ENCODE measurements at places on chromosomes 16 and 17.

GRCh38 chr17:48597778-48598631 is 4.4 kb upstream of the HOXB5 start:
- DNase-seq: no peak

- DNase-seq: no peak
Observed at GRCh38 chr16:4663465-4663776, 29.9 kb upstream of the NUDT16L1 start.

DNA sequence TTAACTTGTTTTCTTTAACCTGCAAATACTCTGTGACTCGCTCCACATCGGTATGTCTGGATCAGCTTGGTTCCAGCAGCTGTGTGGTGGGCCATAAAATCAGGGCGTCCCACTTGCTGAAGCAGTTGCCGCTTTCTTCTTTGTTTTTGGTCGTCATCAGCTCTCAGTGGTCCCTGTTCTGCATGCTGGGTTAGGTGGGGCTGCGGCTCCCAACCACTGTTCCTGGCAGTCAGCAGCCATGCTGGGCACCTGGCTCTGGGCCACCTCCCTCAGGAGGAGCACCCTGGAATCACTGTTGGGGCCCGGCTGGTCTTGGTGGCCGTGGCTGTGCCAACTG is 23.0 kb downstream of the MGRN1 start:
- DNase-seq: no peak

DNA sequence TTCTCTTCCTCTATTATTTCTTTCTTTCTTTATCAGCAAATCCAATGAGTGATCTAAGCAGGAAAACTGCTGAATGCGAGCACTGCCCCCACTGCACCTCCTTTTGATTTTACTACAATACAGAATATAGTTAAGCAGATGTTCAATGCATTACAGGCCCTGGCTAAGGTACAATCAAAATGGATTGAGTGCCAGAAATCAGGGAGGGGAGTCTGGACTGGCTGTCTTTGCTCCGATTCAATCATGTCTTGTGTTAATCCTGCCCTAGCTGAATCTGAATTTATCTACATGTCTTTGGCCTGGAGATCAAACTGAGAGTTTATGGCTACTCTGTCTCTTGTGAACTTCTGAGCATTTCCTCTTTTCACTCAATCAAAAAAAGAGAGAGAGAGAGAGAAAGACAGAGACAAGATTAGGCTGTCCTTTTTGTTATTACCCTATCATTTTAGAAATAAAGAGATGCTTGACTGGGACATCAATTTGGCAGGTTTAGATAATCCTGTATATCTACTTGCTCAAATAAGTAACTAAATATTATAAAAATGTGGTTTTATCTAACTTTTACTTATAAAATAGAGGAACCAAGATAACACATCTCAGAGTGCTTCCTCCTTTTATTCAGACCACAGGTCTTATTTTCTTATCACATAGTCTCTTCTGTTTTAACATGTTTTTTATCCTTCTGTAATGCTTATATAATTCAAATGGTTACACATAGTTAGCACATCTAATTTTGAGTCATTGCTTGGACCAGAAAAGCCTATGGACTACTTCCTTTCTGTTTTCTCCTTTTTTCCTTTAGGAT is 656.2 kb downstream of the KCNJ2 start:
- no peak for DNase-seq

GRCh38 chr16:20515688-20516090 is 60.5 kb downstream of the ACSM2B start:
- DNase-seq: no peak

- DNase-seq: no peak
Observed at GRCh38 chr17:8614988-8615387, 15.5 kb downstream of the MYH10 start.

DNA sequence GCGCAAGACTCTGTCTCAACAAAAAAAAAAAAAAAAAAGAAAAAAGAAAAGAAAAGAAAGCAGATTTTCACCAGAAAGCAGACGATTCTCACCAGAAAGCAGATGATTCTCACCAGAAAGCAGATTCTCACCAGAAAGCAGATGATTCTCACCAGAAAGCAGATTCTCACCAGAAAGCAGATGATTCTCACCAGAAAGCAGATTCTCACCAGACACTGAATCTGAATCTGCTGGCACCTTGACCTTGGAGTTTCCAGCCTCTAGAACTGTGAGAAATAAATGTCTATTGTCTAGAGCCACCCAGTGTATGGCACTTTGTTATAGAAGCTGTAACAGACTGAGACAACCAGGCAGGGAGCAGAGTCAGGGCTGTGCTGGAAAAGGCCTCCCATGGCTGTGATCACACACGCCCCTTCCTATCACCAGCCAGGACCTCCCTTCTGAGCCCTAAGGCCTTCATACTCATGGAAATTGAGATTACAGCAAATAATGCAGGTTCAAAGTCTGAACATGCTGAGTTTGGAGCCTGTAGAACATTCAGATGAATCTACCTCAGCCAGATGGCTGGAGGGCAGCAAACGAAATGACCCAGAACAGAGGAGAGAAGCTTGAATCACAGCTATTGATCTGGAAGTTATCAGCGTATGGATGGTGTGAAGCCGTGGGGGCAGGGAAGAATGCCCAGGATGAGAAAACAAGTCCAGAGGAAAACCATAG is 309.3 kb downstream of the SLC39A11 start:
- DNase-seq: no peak

DNA sequence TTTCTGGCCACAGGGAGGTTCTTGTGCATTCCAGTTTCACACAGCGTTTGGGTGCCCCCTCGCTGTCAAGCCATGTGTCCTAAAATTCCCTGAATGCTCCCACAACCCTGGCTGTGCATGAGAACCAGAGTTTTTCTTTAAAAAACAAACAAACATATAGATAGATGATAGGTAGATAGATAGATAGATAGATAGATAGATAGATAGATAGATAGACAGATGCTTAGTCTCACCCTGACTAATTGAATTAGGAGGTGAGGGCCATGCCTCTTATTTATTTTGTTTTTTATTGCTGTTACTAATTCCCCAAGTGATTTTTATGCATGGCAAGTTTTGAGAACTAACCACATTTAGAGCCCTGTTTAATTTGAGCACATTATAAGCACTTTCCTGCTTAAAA is 32.2 kb downstream of the PRSS54 start:
- DNase-seq: no peak
